Right lung (tissue), 10 donors: ENCODE measurements at places on chromosomes 5 and 9.
A peak's percentile ranks its signal among the peaks of the same experiment; 100 is the strongest.

- no peak for DNase-seq
These were observed 68.8 kb downstream of the TLR4 start for GRCh38 chr9:117772960-117773359.

GRCh38 chr9:87720173-87720572 is 5.7 kb upstream of the CTSL start:
- no peak for DNase-seq

GRCh38 chr5:56534102-56534829 is 281.1 kb upstream of the MAP3K1 start:
- no peak for DNase-seq

GRCh38 chr5:5066276-5067186 is 73.6 kb upstream of the ADAMTS16 start:
- DNase-seq, result no peak

- DNase-seq, result no peak
These were observed 1269.2 kb downstream of the EFNA5 start for GRCh38 chr5:106401561-106401960.

- no peak for DNase-seq
These were observed 91.2 kb downstream of the UBE2R2 start for GRCh38 chr9:33908114-33908513.

DNA sequence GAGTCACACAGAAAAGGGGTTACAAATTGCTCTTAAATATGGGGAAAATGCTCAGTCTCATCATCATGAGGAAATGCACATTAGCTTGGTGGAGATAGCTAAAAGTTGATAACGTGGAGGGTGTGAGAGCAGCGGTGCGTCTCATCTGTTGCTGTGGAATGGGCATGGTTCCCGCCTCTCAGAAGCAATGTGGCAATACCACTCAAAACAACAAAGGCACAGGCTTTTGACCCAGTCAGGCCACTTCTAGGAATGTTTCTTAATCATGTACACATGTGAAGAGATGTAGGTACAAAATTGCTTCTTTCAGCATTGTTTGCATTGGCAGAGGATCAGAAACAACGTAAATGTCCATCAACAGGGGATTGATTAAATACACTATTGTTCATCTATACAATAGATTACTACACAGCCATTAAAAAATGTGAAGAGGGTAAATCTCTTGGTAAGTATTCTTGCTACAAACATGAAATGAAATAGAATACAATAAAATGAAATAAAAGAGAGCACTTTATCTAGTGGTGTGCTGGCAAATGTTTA is 212.6 kb upstream of the MSX2 start:
- no peak for DNase-seq

- peak; percentile 7 for DNase-seq
These were observed 191.0 kb downstream of the EPB41L4A start for GRCh38 chr5:112227911-112228631.

GRCh38 chr5:3197304-3198073 is 398.1 kb upstream of the IRX1 start:
- peak; percentile 14 for DNase-seq
